Epithelial cell of esophagus (primary cell): ENCODE measurements at places on chromosomes 6 and 20.
A peak's percentile ranks its signal among the peaks of the same experiment; 100 is the strongest.

DNA sequence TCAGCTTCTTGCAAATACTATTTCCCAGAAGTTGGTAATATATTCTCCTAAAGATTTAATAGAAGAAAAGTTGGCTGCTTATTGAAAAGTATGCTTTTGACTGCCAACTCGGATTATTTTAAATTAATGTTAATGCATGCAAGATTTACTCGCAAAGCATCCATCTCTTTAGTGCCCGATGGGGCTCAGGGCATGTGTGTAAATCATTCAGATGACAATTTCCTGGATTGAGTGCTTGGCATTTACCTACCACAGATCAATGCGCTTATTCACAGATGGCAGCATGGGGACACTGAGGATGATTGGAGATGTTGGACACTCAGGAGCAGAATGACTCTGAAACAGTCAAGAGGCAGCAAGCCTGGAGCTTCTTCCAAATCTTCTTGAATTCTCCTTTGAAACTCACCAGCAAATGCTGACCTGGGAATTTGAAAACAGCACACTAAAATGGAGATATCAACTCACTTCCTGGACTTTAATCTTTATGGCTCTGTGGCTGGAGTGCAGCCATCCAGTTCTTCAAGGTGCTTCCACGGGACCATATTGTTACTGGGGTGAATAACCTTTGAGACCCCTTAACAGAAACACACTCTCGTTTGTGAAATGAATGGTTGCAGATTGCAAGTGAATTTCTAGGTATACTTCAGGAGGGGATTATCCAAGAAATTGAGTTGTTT, 34.1 kb upstream of the TIAM2 start:
- DNase-seq: no peak

DNA sequence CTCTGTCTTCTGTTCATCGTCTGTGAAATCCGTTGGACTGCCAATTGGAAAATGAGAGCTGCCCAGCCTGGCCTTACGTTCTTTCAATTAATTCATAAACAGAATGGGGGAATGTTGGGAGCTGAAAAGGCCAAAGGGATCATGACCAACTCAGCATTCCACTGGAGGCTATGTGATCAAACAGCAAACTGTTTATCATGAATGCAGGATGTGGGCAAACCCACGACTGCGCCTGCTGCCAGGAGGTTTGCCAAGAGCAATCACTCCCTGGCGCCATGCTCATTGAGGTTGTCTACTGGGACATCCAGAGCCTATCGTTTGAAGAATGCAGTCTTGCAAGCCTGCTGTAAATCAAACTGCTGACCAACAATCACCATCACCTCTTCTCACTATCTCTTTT, 9.3 kb upstream of the FKBP1A start:
- no peak for DNase-seq

- no peak for DNase-seq
Observed at GRCh38 chr6:25670208-25670607, 18.2 kb downstream of the SCGN start.

GRCh38 chr6:82589509-82590206, 226.0 kb downstream of the TPBG start:
- peak; percentile 67 for DNase-seq

GRCh38 chr20:61120595-61121515, 131.2 kb upstream of the CDH4 start:
- peak; percentile 62 for DNase-seq

GRCh38 chr20:11697646-11698045, 220.0 kb upstream of the BTBD3 start:
- DNase-seq: no peak

DNA sequence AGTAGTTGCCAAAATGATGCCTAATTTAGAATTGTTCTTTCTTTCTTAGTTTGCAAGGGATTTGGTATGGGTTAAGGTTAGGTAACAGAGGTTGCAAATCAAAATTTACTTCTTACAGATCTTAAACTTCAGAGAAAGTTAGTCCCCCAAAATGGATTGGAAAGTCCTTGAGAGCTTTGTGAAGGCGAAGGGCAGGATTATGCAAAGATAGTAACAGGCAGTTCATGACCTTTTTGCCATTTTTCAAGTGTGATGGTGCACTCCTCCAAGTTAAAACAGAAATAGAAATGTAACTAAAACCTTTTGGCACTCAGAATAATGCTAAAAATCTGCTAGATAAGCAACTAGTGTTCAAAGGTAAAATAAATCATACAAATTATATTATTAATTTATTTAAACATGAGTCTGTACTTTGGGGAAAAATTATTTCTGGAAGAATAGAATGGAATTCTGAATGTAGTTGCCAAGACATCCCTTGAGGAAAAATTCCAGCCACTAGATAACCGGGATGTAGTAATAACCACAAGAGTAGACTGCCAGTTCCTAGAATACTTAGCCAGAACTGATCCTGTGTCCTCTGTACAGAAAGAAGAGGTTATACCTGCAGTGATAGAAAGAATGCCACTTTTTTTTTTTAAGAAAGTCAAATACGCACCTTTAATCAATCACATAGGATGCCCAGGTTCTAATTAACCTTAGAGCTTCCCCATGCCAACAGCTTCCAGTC, 31.8 kb upstream of the DAAM2 start:
- DNase-seq: no peak

- no peak for DNase-seq
Observed at GRCh38 chr6:34570066-34570833, 14.1 kb upstream of the SPDEF start.

DNA sequence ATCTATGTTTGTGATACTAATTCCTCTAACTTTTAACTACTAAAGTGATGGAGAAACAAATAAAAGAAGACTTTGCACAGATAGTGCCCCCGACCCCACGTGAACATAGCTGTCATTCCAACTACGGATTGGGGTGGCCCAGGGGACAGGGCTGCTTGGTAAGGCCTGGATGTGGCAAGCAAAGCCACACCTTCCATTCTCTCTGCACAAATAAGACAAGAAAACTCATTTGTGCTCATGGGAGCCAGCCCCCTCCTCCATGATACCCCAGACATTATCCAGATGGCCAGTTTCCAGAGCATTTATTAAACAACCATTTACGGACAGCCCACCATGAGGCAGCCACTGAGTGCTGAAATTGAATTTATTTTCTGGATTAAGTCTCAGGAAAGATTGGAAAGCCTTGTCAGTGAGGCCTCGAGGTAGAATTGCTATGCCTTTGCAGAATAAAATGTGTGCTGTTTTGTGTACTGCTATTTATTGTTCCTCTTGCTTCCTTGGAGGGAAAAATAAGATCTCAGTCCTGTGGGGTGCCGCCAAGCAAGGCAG, 151.2 kb downstream of the UNC5CL start:
- DNase-seq: no peak

- DNase-seq: no peak
Observed at GRCh38 chr6:10421921-10422736, 7.3 kb upstream of the TFAP2A start.

- peak; percentile 35 for DNase-seq
Observed at GRCh38 chr6:41466437-41466990, 79.7 kb upstream of the FOXP4 start.

DNA sequence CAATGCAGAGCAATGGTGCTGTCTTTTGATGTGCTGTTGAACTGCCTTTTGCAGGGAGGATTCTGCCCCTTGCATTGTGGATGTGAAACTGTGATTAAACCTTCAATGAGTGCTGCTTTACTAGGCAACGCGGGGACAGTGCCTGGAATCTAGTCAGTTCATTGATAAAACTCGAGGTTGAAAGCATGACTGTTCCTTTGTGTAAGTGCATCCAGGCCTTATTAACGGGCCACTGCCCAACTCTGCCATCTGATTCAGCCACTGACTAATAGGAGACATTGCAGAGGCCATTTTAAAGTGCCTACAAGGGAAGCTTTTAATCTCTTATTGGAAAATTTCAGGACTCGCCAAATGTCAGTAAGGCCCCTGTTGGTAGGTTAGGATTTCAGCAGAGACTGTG, 49.3 kb downstream of the SLC35F1 start:
- no peak for DNase-seq

GRCh38 chr6:74632196-74632875, 573.5 kb downstream of the COL12A1 start:
- DNase-seq: no peak
